ENCODE measurements at places on chromosomes 11 and 22.

- DNase-seq, result no peak
Measured at GRCh38 chr11:72228229-72228843, 3.8 kb downstream of the INPPL1 start.

- DNase-seq, result no peak
Measured at GRCh38 chr11:114472661-114473060, 33.4 kb downstream of the REXO2 start.

GRCh38 chr22:27880778-27881394 lies 38.2 kb downstream of the PITPNB start:
- DNase-seq, result no peak

GRCh38 chr11:36044636-36045035 lies 100.8 kb downstream of the LDLRAD3 start:
- no peak for DNase-seq

GRCh38 chr11:107702723-107703122 lies 9.1 kb downstream of the SLN start:
- DNase-seq, result no peak

- no peak for DNase-seq
Measured at GRCh38 chr11:122601141-122602125, 54.1 kb upstream of the UBASH3B start.

GRCh38 chr11:86459002-86459385 lies 84.3 kb downstream of the CCDC81 start:
- no peak for DNase-seq

DNA sequence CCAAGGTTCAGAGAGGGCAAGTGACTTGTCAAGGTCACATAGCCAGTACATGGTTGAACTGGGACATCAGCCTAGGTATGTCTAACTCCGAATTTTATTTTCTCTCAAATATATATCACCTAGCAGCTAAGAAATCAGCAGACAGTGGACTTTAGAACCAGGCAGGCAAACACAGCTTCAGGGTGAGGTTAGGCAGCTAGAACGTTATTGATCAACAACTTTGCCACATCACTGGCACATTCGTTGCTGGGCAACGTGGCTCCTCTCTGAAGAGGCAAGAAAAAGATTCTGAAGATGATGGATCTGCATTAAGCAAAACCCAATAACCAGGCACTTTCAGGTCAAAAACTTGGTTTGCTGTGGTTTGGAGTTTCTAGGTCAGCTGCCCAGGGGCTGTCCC lies 258.0 kb downstream of the KIRREL3 start:
- DNase-seq, result no peak

DNA sequence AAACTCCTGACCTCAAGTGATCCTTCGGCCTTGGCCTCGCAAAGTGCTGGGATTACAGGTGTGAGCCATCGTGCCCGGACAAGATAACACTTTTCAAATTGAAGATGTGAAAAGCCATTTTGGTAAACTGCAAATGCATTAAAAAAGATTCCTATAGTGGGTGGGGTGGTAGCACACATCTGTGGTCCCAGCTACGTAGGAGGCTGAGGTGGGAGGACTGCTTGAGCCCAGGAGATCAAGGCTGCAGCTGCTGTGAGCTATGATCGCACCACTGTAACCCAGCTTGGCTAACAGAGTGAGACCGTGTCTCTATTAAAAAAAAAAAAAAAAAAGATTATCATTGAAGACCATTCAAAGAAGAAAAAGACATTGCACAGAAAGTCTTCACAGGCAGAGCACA lies 16.9 kb upstream of the ARFGAP3 start:
- no peak for DNase-seq

GRCh38 chr11:128607819-128608218 lies 20.5 kb upstream of the ETS1 start:
- DNase-seq, result no peak

GRCh38 chr11:19763330-19763729 lies 50.7 kb downstream of the NAV2 start:
- DNase-seq, result no peak

GRCh38 chr22:37384691-37385090 lies 42.6 kb downstream of the ELFN2 start:
- DNase-seq, result no peak

DNA sequence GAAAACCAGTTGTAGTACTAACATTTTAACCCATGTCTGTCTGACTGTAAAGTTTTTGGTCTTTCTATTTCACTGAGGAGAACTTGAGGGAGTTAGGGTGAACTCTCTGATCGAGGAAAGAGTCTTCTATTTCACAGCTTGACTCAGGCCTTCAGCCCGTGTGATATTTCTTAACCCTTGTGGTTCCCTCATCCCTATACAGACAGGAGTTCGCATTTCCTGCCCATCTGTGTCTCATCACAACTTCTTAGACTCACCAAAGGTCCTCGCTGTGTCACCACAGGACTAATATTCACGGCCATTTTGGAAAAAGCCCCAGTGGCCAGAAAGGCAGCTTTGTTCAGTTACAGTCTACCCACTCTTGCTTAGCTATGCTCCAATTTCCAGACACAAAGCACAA lies 172.8 kb downstream of the FAM181B start:
- DNase-seq, result no peak

DNA sequence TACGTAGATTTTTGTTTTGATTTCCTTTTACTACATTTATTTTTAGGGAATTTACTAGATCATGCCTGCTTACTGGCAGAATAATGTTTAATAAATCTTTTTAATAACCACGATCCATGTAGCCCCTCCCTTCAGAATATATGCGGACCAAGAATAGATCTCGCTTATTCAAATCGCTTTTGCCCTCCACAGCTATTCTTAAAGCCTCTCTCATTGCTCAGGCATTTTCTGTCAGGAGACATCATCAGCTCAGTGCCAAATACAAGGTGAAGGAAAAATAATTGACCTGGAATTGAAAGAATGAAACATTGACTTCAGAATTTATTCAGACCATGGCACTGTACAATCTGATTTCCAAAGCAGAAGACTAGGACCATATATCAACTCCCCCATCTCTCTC lies 10.0 kb upstream of the JAML start:
- DNase-seq, result no peak

DNA sequence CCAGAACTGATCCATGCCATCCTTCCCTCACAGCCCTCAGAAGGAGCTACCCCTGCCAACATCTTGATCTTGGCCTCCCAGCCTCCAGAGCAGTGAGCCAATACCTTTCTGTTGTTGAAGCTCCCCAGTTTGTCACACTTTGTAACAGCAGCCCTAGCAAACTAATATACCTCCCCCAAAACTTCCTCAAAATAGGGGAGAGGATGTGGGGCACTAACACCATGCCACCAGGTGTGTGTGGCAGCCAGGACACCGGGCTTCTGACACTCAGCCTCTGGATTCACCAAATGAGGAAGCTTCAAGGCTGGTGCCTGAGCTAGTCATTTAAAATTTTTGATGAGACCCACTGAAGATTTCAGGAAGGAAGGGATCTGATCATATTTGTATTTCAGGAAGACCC lies 84.9 kb downstream of the CSNK2A3 start:
- no peak for DNase-seq

DNA sequence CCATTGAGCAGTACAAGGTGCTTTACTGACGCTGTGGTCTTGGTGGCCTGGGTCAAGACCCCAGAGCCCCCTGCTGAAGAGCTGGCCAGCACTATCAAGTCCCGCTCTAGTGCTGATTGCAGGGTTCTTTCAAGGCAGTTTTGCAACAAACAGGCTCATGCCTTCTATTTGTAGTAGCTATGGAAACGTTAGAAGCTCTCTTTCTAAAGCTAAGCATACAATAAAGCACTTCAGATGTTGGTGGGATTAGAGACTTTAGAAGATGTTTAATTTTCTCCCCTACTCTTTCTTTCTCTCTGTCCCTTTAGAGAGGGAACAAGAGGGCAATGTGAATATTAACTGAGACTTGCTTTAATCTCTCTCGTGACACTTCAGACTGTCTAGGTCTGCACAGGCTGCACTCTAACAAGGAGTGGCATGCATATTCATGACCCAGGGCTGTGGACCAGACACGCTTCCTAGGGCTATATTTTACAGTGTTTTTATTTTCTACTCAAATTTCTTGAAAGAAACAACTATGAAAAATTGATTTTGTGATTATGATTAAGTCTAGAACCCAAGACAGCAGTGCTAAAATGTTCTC lies 138.6 kb downstream of the WNT7B start:
- DNase-seq, result no peak

GRCh38 chr11:11117730-11118129 lies 235.3 kb downstream of the CSNK2A3 start:
- no peak for DNase-seq

DNA sequence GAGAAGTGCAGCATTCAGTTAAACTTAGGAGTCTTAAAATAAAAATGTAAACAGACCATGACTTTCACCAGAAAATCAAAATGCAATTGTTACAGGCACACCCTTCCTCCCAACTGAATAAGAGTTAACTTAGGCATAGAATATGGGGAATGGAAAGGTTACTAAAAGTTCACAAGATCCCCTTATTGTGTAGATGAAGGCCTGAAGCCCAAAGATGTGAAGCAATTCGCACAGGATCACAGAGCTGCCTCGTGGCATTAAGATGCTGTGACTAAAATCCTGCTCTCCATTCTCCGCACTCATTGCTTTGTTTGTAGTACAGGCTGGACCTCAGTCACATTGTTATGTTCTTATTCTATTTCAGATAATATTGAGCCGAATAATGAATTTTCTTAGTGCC lies 4.0 kb downstream of the MS4A5 start:
- no peak for DNase-seq

GRCh38 chr11:83024270-83024854 lies 47.3 kb downstream of the RAB30 start:
- no peak for DNase-seq

DNA sequence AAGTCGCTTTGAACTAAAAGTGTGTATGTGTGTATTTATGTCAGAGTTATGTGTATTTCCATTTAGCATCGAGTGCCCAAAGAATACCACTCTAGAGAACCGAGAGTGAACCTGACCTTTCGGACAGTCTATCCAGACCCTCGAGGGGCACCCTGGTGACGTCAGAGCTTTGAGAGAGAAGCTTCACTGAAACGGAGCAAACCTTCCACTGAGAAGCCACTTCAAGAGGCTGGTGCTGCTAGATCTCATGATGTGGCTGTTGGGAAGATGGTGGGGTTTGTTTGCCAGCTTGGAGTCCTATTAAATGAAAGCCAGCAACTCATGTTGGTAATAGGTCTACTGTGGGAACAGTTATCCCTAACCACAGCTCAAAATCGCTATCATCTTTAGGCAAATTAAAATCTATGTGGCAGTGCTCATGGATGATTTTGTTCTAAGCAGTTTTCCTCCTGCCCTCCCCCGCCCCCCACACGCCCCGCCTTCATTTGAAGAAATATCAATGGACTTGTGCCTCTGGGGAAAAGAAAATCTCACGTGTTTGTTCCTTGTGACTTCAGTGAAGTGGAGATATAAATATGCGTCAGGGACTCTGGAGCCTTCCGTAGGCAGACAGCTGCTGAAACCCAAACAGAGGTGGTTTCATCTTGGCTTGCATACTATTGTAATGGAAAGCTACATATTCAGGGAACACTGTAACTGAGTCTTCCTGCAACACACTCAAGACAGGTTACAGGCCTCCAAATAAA lies 22.4 kb upstream of the C11orf96 start:
- DNase-seq, result no peak

DNA sequence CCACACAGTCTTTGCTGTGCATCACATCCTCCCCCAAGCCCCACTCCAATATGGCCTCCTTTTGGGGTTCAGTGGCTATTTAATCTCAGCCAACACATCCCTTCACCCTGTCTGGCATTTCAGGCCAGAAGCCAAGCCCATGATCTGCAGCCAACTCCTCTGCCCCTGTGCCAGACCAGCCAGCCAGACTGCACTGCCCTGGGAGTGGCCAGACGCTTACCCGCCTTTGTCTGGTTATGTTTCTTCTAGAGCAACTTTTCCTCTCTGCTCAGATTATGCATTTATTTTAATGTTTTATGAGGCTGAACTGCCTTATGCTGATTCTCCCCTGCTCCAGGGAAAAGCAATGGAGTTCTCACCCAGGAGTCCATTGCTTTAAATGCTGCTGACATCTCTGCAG lies 206.7 kb upstream of the TBCEL start:
- no peak for DNase-seq

- DNase-seq, result no peak
Measured at GRCh38 chr22:31896472-31896871, 47.9 kb upstream of the YWHAH start.

- no peak for DNase-seq
Measured at GRCh38 chr11:78576549-78577097, 2.0 kb upstream of the NARS2 start.

DNA sequence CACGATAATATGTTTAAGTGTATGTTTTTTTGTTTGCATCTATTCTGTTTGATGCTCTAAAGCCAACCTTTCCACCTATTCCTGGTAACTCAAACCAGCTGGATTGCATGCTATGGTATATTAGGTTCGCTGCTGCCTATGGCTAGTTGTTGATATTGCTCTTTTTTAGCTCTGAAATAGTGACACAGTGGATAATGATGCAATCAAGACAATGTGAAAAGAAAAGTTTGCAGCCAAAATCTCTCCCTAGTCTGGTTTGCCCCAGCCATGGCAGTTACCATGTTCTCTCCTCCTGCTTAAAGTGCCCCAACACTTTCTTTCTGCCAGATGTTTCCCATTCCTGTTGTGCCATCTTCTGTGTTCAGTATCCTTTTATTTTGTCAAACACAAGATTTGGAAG lies 269.7 kb downstream of the DYNC2H1 start:
- DNase-seq, result no peak

- DNase-seq, result no peak
Measured at GRCh38 chr11:35030716-35031213, 108.2 kb upstream of the CD44 start.

- peak; percentile 12 for DNase-seq
Measured at GRCh38 chr11:71446942-71447688, 1.1 kb downstream of the DHCR7 start.

- DNase-seq, result no peak
Measured at GRCh38 chr22:19962909-19963806, 21.5 kb upstream of the TXNRD2 start.

GRCh38 chr11:1770061-1770460 lies 6.3 kb upstream of the CTSD start:
- DNase-seq, result no peak

DNA sequence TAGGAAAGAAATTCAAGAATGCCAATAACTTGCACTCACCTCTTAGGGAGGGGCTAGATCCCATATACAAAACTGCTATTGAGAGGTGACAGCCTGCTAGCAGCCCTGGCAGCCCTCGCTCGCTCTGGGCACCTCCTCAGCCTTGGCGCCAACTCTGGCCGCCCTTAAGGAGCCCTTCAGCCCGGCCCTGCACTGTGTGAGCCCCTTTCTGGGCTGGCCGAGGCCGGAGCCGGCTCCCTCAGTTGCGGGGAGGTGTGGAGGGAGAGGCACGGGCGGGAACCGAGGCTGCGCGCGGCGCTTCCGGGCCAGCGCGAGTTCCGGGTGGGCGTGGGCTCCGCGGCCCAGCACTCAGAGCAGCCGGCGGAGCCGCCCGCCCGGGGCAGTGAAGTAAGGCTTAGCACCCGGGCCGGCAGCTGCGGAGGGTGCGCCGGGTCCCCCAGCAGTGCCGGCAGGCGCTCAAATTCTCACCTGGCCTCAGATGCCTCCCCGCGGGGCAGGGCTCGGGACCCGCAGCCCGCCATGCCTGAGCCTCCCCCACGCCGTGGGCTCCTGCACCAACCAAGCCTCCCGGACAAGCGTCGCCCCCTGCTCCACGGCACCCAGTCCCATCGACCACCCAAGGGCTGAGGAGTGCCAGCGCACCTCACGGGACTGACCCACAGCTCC lies 329.9 kb downstream of the FAM181B start:
- no peak for DNase-seq
